ENCODE measurements at places on chromosomes 3 and 15.

GRCh38 chr3:15630646-15631350, 29.3 kb downstream of the BTD start:
- no peak for DNase-seq

DNA sequence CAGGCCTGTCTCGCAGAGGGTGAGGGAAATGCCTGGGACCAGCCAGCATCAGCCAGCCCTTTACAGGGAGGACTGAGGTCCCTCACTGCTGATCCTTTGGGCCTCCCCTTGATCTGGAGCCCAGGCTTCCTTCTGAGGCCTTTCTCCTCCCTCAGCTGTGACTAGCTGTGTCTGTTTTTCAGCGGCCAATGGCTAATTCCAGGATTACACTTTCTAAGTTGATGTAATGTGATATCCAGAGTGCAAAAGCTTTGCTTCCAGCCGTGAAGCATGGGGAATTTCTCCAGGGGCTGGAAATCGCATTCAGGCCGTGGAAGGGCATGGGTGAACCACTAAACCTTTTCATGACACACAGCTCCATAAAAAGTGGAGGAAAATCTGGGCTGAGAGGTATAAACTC, 157.6 kb downstream of the SHQ1 start:
- DNase-seq = peak; percentile 14

GRCh38 chr15:87293031-87293430, 963.5 kb downstream of the NTRK3 start:
- DNase-seq = no peak

DNA sequence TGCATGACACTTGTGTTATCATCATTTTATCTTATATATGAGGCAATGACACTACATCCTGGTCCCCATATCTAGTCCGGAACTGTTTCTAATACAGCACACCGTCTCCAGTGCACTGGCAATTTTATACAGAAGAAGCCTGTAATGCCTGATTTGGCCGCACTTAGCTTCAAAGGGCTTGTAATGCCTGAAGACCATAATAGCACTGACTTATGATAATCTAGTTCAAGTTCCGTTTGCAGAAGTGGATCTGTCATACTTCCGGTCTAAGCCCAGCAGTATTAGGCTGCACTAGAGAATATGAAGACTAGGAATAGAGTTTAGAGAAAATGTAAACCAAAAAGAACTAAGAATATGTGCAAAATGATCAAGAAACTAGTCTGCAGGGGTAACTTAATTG, 1.3 kb downstream of the BNIP2 start:
- no peak for DNase-seq

GRCh38 chr3:12188328-12188648, 29.6 kb upstream of the TIMP4 start:
- DNase-seq = no peak

GRCh38 chr15:49038382-49038781, 7.9 kb downstream of the SECISBP2L start:
- DNase-seq = no peak

- DNase-seq = no peak
These were observed 256.0 kb downstream of the ULK4 start for GRCh38 chr3:41705893-41706292.

DNA sequence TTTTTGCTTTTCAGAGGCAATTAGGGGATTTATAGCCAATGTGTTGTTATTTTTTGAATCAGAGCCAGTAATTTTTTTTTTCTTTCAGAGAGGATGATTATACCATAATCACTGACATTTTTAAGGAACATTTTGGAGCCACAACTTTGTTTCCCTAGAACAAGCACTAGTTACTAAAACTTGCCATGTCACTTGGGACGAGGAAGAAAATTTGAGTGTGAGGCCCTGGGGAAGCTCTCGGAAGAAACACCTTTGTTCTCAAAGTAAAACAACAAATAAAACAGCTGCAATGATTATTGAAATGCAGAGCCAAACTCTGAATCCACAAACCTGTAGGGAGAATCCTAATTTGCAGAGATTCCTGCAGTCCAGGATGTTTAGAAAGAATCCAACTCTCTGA, 69.7 kb downstream of the PDZRN3 start:
- DNase-seq = no peak

DNA sequence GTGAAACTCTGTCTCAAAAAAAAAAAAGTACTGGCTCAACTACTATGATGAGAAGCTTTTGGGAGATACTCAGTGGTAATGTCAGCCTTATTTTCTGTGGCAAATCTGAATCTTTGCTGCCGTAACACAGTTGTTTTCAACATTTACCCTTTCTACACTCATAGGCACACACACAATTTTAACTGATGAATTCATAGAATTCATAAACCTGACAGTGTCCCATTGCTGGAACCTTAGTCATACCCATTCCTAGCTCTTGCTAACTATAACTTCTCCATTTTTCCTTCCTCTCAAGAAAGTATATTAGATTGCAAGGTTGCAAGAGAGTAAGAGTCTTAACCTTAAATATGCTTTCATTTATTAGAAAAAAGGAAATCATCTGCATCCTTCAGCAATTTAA, 496.6 kb downstream of the FHIT start:
- DNase-seq = no peak

DNA sequence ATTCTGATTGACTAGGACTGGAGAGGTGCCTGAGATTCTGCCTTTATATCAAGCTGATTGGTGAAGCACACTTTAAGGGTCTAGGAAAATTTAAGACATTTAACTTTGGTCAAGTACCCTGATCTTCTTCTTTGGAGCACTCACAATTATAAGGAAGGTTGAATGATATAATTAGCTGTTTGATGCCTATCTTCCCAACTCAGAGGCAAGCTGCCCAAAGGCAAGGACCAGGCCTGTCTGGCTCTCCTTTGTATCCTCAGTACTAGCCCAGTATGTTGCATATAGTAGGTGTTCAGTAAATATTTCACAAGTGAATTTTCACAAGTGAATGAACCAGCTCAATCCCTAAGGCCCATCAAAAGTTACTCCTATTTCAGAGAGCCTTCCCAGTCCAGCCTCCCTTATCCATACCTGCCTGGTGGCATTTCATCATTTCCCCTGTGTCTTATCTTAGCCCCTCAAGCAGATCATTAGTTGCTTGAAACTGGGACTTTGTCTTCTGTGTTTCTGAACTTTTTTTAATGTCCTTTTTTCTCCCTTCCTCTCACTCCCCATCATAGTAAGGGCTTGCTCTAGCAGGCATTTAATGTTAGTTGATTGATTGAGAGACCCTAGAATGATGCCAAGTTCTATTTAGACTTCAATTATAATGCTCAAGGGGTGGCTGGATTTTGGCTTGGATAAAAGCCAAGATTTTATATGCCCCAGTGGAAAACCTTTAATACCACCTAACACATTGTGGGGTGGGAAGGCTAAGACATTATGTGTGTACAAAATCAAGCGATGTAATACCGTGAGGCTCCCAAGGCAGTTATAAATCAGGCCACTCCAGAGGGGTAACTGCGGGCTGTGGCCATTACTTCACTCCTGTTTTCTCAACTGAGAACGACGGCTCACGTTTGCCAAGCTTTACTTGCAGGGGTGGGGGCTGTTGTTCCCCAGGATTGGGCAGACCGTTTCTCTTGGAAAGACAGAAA, 43.2 kb upstream of the BOC start:
- no peak for DNase-seq

- DNase-seq = no peak
These were observed 413.1 kb upstream of the ARRDC4 start for GRCh38 chr15:97547381-97547780.

DNA sequence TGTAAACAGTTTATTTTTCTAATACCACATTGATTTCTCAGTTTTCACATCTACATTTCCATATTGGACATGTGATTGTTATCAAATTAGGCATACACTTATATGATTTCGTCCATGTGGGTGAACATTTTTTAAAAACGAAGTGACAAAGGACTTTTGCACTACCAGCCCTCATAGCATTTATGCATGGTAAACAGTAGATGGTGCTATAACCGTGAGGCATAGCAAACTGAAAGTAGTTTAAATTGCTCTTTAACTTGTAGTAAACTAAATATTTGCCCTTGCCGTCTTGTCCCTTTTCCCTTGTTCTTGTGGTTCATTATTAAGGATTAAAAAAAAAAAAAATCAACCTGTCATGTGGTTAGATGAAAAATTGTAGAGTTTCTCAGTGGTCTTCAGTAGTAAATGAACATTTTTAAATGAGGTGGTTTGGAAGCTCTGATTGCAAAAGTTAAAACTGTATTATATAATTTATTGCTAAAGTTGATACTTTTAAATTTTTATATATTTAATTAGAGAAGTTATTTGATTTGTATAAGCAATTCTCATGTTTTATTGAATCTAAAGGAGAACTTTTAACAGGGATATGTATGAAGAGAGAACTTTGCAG, 24.0 kb downstream of the STX19 start:
- DNase-seq = no peak

DNA sequence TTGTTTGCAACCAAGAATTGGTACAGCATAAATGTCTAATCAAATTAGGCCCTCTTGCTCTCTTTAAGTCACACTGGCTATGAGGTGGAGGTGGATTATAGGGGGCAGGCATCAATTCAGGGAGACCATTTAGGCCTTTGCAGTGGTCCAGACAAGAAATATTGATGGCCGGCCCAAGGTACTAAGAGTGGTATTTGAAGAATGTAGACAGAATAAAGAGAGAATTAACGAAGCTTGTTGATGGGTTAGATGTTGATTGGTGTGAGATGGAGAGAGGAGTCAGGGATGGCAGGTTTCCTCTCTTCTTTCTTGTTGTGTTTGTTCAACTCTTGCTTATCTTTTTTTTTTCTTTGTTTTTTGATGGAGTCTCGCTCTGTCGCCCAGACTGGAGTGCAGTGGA, 48.5 kb downstream of the PIK3CA start:
- DNase-seq = no peak

DNA sequence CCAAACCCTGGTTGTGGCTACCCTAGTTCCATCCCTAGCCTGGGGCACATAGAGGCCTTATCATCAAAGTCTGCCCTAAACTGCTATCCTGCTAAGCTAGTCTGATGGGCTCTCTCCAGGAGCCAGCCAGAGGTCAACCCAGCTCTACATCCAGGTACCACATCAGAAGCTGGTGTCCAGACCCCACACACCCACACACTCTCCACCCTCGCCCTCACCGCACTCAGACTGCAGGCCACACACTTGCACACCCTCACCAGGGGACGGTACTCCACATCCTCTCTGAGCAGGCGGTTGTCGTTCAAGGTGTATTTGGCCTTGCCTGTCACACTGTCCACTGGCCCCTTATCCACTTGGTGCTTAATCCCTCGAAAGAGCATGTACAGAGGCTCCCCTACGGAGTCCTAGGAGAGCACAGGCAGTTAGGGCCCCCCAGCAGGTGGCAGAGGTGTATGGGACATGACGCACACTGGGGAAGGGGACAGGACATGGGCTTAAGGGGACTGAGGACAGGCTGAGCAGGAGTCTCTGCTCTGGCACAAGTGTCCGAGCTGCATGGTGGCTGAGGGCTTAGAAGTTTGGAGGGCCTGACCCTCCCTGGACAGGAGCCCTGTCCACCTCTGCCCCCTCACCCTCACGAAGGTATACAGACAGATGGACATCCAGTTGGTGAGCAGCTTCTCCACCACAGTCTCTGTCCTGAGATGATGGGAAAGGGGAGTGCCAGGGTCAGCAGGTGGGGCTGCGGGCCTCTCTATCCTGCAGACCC, 18.1 kb downstream of the PLXNB1 start:
- no peak for DNase-seq

DNA sequence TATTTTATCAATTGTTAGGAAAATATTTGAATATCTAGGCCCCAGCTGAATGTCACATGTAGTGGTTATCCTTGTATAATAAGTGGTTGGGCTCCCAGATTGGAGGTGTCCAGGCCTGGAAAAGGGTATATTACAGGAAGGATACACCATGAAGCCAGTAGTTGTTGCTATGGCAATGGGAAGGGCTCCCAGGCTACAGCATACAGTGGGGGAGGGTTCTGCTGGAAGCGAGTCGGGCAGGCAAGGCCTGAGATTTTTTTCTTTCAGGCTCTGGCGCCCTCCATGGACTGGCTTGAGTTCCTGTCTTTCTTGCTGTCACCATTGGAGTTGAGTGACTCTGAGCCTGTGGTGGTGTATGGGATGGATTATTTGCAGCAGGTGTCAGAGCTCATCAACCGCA, 8.9 kb downstream of the ECE2 start:
- DNase-seq = peak; percentile 48

DNA sequence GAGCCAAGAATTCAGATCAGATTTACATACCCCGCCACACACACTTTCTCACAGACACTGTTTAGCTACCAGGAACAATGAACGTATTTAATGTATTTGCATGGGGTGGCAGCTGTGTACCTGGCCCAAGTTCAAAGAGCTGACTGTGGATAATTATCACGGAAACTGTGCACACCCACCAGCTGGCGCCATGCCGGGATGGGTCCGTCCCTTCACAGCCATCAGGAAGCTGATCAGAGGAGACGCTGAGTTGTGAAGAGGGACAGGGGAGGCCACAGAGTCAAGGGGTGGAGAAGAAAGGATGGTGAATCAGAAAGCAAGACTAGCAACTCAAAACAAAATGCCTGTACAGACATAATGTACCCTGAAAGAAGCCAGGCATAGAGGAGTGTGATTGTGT, 13.1 kb upstream of the PLA2G4D start:
- DNase-seq = no peak

- DNase-seq = no peak
These were observed 44.4 kb upstream of the LARS2 start for GRCh38 chr3:45343947-45344346.

- DNase-seq = no peak
These were observed 20.7 kb upstream of the TIMP4 start for GRCh38 chr3:12179441-12179840.

- no peak for DNase-seq
These were observed 2.9 kb downstream of the THBS1 start for GRCh38 chr15:39583596-39584265.

GRCh38 chr3:125300416-125300815, 74.7 kb downstream of the ZNF148 start:
- peak; percentile 25 for DNase-seq

DNA sequence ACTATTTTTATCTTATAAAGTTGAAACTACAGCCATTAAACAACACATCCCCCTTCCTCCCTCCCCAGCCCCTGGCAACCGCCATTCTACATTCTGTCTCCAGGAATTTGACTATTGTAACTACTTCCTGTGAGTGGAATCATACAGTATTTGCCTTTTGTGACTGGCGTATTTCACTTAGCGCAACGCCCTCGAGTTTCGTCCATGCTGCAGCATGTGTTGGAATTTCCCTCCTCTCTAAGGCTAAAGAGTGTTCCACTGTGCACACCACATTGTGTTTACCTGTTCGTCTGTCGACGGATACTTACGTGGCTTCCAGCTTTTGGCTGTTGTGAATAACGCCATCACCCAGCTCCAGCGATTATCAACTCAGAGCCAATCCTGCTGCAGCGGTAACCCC, 52.0 kb upstream of the DLG1 start:
- no peak for DNase-seq

GRCh38 chr3:178169421-178169820, 366.8 kb upstream of the KCNMB2 start:
- DNase-seq = no peak

- DNase-seq = peak; percentile 53
These were observed 40.7 kb downstream of the LDHAL6B start for GRCh38 chr15:59247364-59247763.

- no peak for DNase-seq
These were observed 33.4 kb downstream of the MYO1E start for GRCh38 chr15:59339252-59339672.

GRCh38 chr3:53478166-53478830, 16.1 kb upstream of the CACNA1D start:
- DNase-seq = peak; percentile 66

- no peak for DNase-seq
These were observed 172.7 kb downstream of the WDR72 start for GRCh38 chr15:53586799-53587198.

- DNase-seq = no peak
These were observed 4.7 kb upstream of the CALML4 start for GRCh38 chr15:68209735-68210408.

GRCh38 chr3:134640872-134641470, 9.9 kb downstream of the KY start:
- DNase-seq = no peak

GRCh38 chr3:144516026-144516425, 544.4 kb downstream of the DIPK2A start:
- peak; percentile 73 for DNase-seq

All from retinal pigment epithelial cell (primary cell).